ENCODE measurements at places on chromosomes 1 and 21.

DNA sequence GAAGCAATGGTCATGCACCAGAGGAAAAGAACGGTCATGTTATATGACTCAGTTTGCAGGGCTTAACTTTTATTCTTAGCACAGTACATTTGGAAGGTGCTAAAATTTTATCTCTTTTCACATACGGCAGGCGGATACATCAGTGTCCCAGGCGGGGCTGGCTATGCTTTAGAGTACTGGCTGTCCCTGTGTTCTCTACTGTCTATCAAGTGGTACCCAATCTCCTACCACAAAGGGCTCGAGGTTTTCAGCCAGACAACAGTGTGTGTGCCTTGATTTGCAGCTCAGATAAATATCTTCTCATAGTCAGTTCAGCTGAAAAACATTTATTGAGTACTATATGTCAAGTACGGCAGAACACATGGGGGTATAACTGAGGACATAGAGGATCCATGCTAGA, 65.3 kb downstream of the URB2 start:
- no peak for DNase-seq

DNA sequence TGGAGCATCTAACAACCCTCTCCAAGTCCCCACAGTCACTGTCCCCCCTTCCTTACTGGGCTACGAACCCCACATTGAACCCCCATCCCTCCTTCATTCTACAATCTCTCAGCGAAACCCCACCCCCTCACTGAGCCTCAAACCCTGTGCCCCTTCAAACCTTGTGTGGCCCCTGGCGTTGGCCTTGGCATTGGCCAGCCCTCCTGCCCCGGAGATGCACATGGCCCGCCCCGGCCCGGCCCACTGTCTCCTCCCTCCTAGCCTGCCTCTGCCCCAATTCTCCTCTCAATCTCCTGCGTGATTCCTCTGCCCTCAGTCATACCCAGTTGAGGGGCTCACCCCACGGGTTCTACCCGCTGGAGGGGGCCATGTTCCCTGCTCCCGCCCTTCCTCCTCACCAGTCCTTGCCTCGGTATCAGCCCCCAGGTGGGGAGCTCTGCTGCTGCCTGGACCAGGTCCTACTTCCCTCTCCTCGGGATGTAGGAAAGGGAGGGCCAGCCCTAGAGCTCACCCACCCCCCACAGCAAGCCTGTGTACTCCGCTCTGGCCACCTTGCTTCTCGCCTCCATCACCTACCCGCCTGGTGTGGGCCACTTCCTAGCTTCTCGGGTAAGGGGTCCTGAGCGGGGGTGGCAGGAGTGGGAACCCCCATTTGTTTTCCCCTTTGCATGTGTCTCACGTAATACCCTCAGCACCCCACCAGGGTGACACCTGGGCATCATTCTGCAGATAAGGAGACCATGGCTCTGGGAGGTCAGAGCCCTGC, 6.6 kb downstream of the CLCNKA start:
- no peak for DNase-seq

GRCh38 chr1:114010433-114011184, 31.3 kb downstream of the OLFML3 start:
- DNase-seq: no peak

DNA sequence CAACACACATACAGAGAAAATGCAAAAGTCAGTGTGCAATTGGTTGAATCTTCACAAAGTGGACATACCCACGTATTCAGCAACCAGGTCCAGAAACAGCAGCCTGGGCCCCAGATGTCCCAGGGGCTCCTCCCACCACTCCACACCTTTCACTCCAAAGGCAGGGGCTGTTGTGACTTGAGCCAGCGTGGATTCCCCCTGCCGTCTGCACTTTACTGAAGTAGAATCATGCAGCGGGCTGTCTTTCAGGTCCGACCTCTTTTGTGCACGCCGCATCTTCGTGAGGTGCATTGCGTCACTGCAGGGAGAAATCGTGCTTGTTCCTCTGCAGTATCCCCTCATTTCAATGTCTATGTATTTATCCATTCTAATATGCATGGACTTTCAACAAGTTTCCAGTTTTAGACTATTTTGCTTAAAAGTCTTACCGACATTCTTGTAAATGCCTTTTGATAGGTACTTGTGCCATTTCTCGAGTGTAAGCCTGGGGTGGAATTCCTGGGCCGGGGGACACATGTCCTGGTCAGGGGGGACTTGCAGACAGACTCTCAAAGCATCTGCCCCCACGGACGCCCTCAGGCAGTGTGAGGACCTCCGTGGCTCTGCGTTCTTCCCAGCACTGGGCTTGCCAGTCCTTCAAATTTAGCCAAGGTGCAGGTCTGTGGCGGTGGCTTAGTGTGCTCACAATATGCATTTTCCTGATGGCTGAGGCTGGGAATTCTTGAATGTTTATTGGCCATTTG, 29.3 kb upstream of the ACTRT2 start:
- no peak for DNase-seq

- no peak for DNase-seq
Observed at GRCh38 chr21:25402134-25402961, 204.9 kb downstream of the MRPL39 start.

Data from effector CD8-positive, alpha-beta T cell (primary cell).